NCI-H1092 (cell line): ENCODE measurements at places on chromosomes 2 and 18.

- no peak for DNase-seq
Observed at GRCh38 chr2:47234456-47234855, 79.3 kb upstream of the STPG4 start.

DNA sequence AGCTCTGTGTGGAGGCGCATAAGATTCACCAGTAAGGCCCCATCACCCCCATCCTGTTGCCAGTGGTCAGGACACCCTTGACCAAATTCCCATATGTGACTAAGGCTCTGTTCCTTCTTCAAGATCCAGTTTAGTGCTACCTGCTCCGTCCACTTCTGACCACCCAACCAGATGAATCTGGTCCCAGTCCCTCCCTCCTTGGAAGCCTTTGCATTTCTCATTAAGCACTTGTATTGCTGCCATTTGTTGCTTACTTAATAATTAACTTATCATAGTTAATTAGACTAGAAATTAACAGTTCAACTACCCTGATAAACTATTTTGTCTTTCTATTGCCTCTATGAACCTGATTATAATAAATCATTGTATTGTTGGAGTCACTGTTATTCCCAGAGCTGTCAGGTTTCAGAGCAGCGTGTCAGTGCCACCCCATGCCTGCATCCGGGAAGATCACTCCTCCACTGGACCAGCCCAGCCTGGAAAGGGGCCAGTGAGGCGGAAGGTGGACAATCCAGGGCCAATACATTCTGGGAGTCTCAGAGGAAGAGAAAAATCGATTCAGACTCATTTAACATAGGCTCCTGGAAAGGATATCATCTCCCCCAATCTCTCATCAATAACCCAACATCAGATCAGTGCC lies 9.5 kb upstream of the NAT8 start:
- no peak for DNase-seq

DNA sequence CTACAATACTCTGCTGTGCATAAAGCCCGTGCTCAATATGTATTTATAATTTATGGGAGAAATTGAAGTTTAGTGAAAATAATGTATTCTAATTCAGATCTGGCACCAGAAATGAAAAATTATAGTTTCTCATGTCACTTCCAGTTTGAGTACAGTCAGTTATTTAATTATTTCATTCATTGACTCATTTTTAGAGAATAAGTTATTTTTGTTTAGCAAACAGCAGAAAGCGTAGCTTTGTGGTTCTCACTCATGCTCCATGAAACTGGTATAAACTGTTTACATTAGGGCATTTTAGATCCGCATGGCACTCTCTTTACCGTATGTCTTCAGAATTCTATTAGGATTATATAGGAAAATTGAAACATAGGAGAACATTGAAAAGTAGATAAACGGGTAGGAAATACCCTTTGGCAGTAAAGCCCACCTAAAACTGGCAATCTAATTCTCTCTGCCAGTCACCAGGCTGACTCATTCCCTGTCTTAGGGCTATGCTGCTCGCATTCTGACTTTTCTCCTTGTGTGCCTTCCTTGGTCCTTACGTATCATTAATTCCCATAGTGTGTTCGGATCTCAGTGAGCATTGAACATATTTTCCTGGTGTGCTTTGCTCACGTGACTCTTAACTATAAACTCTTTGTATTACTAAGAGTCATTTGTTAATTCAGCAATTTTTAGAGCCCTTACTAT lies 106.0 kb downstream of the ZNF236 start:
- no peak for DNase-seq

- no peak for DNase-seq
Observed at GRCh38 chr2:29113027-29113686, 2.1 kb upstream of the CLIP4 start.

DNA sequence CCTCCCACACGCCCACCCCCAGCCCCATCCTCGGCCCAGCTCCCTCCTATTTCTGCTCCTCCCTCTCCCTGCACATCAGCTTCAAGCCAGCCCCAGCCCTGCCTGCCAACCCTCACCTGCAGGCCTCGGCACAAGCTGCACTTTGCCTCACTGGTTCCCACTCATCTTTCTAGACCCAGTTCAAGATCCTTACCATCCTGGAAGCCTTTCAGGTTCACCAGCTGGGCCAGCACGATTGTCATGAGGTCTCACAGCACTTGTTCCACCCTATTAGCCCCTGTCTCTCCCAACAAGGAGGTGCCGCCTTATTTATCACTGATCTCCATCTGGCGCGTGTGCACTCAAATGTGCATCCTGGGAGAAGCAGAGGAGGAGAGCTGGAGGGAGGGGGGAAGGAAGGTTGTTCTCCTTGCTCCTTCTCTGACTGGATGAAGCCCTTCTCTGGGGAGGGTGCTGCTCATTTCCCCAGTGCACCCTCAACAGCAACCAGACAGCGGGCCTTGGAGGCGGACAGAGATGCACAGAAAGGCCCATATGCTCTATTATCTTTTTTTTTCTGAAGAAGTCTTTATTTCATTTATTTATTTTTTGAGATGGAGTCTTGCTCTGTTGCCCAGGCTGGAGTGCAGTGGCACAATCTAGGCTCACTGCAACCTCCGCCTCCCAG lies 15.5 kb upstream of the BIN1 start:
- no peak for DNase-seq

GRCh38 chr2:106284691-106285202 lies 90.6 kb upstream of the UXS1 start:
- no peak for DNase-seq

- DNase-seq: no peak
Observed at GRCh38 chr2:134429886-134430285, 176.0 kb downstream of the MGAT5 start.

DNA sequence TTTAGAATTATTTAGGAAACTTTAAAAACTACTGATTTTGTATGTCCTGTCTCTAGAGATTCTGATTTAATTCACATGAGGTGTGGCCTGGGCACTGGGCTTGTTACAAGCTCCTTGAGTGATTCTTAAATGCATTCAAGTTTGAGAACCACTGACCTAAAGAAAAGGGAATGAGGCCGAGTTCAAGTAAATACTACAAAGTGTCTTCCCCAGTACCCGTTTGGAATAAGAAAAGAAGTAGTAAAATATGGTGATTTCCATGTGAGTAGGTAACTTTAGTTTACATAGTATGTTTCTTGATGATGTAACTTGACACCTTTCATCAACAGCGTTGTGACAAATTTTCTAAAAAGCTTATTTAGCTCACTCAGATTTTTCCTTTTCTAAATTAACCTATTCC lies 1022.9 kb upstream of the NRXN1 start:
- no peak for DNase-seq

- DNase-seq: no peak
Observed at GRCh38 chr2:102096103-102096502, 46.4 kb upstream of the IL1R1 start.

DNA sequence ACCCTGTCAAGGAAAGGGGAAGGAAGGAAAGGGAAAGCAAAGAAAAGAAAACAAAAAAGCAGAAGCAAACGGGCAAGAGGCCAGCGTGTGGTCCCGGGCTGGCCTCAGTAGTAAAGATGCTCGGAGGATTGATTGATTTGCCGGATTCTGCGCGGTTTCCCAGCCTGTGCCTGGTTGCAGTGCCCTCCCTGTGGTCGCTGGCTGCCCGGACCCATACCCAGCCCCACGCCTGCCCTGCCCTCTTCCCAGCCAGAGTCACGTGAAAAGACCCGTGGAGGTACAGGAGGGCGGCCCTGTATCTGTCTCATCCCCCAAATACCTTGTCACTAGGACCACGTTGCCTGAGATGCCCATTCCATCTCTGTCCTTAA lies 55.1 kb upstream of the IMP4 start:
- DNase-seq: no peak
